SK-MEL-5 (cell line): ENCODE measurements at places on chromosomes 2 and 18. TPM values are rescaled to one million over a fixed set of nuclear protein-coding genes. Genes with fewer than 3 reads are reported as not detected.

The SOX11 gene
- total RNA-seq, result not detected in 2 replicates

The NEU2 gene
- total RNA-seq, result not detected in 2 replicates

- no peak for DNase-seq
These were observed 42.0 kb downstream of the FMNL2 start for GRCh38 chr2:152376968-152377367.

The SERPINB4 gene
- total RNA-seq, result not detected in 2 replicates
